ENCODE measurements at places on chromosomes 3 and 15.

- no peak for DNase-seq
These were observed 51.2 kb downstream of the MFN1 start for GRCh38 chr3:179398574-179399231.

DNA sequence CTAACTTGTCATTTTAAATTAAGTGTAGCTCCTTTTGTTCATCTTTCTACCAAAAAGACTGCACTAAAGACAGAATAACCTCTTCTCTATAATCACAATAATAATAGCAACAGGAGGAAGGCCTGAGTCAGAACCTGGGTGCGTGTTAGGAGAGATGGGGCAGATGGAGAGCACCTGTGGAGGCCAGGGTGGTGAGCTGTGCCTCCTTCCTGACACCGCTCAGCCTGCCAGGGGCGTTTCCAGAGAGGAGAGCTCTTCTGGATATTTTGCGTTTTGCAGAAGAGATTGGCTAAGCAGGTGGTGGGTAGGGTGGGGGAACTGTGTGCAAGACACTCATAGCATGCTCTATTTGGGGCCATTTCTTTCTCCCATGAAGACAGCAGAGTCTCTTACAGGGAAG lies 83.5 kb downstream of the MEGF11 start:
- DNase-seq, result no peak

DNA sequence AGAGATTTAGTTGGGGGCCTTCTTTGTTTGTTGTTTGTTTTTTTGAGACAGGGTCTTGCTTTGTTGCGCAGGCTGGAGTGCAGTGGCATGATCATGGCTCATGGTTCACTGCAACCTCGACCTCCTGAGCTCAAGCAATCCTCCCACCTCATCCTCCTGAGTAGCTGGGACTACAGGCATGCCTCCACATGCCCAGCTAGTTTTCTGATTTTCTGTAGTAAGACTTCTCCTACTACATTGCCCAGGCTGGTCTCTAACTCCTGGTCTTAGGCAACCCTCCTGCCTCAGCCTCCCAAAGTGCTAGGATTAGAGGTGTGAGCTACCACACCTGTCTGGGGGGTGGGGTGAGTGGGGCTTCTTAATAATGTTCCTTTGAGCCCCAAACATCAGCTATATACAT lies 148.3 kb upstream of the ADAMTS9 start:
- no peak for DNase-seq

DNA sequence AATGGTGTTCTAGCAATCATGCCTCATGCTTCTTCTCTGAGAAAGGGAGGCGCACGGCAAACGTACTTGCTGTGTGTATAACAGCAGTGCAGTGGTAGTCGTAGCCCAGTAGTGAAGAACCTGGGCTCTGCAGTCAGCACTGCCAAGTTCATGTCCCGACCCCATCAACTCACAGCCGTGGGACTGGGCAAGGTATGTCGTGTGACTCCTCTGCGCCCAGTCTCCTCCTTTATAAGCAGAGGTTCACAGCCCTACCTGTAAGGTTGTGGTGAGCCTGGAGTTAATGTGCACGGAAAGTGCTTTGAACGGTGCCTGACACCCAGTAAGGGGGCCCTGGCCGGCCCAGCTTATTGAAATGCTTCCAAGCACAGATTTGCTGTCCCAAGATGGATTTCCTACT lies 26.6 kb downstream of the EHD4 start:
- no peak for DNase-seq

DNA sequence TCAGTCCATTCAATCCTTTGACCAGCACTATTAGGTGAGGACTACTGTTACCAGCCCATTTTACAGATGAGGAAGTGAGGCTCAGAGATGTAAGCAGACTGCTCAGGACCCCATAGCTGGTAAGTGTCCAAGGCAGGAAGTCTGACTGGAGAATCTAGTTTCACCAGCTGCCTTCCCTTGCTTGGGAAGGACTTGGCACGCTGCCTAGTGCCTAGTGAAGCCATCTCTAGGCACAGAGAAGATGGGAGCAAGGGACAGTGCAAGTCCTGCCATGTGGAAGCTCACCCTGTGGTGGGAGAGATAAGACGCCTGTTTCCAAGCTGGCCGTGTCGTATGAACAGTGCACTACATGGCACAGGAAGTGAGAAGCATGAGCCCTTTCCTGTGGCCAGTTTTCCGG lies 111.8 kb upstream of the TMC3 start:
- DNase-seq, result no peak

- no peak for DNase-seq
These were observed 147.6 kb downstream of the TIGIT start for GRCh38 chr3:114441386-114441785.

All from activated effector memory CD4-positive, alpha-beta T cell treated with anti-CD3 and anti-CD28 coated beads, Interleukin-2, amount 50 U/mL, for 16 hours (primary cell).